ENCODE measurements at places on chromosomes 3 and 15.

- DNase-seq = no peak
Observed at GRCh38 chr15:38658431-38658830, 93.8 kb upstream of the RASGRP1 start.

DNA sequence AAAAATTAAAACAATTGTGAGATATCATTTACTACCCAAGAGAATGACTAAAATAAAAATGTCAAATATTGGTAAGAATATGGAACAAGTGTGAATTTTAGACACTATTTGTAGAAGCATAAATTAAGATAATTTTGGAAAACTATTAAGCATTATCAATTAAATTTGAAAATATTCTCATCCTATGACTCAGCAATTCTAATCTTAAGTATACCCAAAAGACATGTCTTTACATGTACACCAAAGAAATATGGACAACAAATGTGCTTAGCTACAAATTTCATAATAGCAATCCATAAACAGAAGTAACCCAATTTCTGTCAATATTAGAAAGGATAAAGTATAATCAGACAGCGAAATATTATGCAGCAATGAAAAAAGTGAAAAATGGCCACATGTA lies 1032.2 kb upstream of the SEMA6D start:
- DNase-seq = no peak

DNA sequence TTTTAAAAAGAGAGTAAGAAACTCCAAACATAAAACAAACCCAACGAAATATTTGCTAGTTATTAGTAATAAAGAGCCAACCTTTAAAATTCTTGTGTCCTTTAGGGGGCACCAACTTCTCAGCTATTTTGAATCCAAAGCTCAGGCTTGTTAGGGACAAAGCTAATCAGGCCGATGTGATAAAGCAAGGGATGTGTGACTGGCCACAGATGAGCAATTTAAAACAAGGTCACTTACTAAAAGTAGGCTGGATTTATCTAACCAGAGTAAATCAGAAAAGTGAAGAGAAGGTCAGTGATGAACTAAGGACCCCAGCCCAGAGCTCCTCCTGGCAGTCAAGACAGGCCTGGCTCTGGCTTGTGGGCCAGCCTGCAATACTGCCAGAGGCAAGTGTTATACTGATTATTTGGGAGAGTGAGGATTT lies 108.5 kb downstream of the CYP19A1 start:
- no peak for DNase-seq

DNA sequence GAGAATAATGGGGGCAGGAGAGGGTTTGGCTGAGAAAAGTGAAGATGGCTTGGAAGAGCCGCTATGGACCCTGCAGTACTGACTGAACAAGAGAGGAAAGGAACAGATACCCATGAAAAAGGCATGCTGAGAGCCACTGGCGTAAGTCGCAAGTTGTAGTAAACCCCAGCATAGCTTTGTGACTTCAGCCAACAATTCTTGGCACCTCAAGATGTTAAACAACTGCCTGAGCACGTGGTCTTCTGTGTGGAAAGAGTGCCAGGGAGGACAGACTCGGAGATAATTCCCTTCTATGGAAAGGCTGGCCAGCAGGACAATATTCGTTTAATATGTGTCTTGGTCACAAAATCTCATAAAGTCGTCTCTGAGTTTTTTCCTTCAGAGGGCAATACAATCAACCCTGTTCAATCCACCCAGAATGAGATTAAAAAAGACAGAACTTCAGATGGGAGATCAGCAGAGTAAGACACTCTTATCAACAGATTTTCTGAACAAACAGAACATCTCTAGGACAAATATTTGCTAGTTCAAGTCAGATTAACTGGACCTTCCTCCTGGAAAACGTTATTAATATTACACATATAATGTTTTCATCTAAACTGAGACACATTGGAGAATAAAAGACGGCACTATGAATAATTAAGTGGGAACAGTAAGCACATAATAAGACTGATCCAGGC lies 49.2 kb downstream of the NEK10 start:
- DNase-seq = no peak

- DNase-seq = no peak
Observed at GRCh38 chr15:41568350-41569017, 9.5 kb downstream of the TYRO3 start.

GRCh38 chr3:54427941-54428871 lies 305.9 kb downstream of the CACNA2D3 start:
- DNase-seq = peak; percentile 81

GRCh38 chr3:162569314-162569713 lies 1072.7 kb downstream of the OTOL1 start:
- DNase-seq = no peak

DNA sequence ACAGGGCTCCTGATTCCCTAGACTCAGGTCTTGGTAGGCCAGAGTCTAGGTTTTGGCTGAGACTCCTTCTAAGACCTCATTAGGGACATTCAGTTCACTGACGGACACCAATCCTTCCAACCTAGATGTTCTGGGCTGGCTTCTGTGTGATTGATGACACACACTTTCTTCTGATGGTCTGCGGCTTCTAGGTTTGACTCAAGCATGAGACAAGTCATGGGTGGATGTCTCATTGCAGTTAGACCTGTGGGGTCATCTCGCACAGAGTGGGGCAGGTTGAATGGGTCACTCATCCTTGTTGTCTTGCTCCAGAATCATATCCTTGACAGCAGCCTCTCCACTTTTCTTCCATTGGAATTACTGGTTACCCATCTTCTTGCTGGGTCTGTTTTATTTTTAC lies 35.8 kb downstream of the ARNT2 start:
- no peak for DNase-seq

GRCh38 chr3:32481791-32482631 lies 20.6 kb downstream of the CMTM6 start:
- DNase-seq = no peak

GRCh38 chr3:183212565-183212964 lies 40.5 kb upstream of the B3GNT5 start:
- no peak for DNase-seq

DNA sequence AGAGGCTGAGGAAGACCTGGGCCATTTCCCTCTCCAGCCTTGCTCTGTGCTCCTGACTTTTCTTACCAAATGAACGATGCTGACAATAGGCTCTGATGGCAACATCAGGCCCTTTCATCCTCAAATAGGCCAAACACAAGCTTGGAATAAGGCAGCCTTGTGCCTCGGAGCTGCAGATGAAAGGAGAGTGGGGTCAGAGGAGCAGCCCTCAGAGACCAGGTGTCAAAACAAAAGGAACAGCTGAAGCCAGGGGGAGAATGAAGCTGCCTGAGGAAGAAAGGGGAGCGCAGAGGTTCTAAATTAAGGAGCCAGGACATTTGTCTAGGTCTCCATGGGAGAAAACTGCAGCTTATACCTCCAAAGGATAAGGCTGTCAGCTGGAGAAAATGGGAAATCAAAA lies 5.1 kb downstream of the BFSP2 start:
- DNase-seq = no peak

DNA sequence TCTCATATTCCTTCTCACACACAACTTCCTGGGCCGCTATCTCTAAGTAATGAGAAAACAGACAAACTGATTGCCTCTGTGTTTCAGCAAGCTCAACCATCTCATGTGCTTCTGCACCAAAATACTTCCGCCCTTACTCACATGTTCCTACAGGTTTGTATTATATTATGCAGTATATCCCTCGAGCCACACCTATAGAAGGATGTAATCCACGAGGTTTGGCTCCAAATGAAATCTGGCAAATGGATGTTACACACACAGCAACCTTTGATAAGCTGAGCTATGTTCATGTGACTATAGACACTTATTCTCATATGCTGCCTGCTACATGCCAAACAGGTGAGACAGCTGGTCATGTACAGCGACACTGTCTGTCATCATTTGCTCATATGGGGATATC lies 22.6 kb downstream of the CCRL2 start:
- no peak for DNase-seq

DNA sequence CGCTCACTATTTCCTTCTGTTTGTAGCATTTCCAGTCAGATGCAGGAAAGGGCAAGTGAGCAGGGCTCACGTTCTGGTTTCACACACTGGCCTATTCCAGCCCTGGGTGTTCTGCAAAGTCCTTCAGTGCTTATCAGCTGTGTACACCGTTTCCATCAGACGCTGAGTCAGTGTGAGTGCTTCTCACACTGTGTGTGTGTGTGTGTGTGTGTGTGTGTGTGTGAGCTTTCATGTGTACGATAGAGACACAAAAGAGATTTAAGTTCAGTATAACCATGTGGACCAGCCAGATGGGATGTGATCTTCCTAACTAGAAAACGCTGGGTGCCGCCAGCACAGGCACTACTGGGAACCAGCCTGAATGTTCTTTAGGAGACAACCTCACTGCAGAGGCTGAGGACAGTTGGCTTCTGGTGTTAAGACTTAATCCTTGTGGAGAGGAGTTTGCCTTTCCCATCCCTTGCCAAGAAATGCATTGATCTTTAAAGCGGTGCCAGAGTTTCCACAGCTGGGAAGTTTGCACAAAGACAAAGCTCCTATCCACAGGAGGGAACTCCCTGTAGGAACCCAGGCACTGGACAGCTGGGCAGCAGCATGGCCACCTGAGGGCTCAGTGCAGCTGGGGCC lies 3.9 kb upstream of the CHSY1 start:
- DNase-seq = no peak

DNA sequence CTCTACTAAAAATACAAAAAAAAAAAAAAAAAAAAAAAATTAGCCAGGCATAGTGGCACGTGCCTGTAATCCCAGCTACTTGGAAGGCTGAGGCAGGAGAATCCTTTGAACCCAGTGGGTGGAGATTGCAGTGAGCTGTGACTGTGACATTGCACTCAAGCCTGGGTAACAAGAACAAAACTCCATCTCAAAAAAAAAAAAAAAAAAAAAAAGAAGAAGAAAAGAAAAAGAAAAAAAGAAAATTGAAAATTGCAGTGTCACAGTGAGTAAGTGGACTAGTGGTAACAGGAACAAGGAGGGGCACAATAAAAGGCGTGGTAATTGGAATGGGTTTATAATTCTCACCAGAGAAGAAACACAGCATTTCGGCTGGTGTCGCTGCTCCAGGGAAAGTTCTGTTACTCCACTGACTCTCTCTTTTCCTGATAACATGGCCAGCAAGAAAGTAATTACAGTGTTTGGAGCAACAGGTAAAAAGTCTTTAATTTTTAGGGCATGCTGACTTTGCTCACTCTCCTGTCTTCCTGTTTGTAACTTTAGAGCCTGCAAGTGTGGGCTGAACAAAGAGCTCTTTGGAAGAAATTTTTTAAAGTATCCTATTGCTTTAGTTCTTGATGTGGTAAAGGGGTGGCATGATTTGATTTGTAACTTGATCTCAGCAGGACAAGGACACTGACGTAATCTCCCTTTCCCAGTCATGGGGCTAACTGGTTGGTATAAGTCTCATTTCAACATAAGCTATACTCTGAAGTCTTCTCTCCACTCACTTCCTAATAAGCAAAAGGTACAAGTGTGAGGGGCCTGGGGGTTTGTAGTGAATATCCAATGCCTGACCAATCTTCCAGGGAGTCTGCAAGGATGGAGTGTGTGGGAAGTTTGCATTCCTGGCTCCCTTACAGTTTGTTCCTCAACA lies 22.1 kb upstream of the TRA2B start:
- DNase-seq = peak; percentile 17

DNA sequence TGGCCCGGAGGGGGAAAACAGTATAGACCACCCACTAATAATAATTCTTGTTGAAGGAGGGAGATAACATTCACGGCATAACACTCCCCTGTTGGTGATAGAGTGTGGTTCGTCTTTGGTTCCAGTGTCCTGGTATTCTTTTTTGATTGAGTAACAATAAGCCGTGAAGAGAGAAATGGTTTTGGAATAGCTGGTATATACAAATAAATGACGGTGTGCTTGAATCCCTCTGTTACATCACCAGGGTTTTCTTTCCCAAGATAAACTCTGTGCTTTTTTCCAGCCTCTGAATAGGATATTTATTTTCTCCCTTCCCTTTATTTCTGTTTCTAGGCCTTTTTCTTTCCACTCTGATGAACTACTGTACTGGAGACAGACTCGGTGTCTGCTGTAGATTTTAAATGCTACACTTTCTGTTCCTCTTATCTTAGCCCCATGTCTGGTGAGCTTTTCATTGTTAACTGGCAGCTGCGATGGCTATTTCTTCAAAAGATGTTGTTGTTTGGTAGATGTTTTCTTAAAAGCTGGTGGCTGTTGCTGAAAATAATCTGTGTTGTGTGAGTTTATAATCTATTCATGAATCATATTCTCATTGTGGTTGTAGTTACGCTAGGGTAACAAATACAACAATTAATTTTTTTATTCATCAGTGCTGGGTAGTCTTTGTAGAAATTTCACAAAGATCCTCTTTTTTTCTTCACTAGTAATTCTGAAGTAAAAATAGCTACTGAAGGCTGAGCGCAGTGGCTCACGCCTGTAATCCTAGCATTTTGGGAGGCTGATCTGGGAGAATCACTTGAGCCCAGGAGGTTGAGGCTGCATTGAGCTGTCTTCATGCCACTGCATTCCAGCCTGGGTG lies 15.5 kb upstream of the SCAANT1 start:
- DNase-seq = no peak

DNA sequence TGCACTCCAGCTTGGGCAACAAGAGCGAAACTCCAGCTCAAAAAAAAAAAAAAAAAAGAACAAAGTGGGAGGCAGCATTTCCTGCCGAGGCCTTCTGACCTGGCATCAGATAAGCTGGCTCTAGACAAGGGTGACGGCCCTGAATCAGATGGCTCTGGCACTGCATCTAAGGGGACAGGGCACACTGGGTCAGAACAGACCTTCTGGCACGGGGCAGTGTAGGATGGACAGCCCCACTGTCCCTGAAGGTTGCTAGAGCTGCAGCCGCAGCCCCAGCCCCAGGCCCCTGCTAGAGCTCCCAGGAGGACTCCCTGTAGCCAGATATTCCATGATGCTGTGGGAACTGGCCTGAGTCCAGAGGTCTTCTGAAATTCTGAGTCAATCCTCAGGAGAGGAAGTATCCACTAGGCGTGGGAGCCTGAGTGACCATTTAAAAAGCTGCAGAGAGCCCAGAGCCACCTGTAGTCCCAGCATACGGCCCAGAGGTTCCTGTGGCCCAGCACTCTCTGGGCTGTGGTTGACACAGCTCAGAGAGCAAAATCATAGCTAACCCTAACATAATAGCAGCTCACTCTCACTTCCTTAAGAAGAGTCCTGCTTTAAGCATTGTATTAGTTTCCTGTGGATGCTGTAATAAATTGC lies 69.2 kb upstream of the MFGE8 start:
- no peak for DNase-seq

- no peak for DNase-seq
Observed at GRCh38 chr3:4406746-4407568, 60.1 kb downstream of the SUMF1 start.

DNA sequence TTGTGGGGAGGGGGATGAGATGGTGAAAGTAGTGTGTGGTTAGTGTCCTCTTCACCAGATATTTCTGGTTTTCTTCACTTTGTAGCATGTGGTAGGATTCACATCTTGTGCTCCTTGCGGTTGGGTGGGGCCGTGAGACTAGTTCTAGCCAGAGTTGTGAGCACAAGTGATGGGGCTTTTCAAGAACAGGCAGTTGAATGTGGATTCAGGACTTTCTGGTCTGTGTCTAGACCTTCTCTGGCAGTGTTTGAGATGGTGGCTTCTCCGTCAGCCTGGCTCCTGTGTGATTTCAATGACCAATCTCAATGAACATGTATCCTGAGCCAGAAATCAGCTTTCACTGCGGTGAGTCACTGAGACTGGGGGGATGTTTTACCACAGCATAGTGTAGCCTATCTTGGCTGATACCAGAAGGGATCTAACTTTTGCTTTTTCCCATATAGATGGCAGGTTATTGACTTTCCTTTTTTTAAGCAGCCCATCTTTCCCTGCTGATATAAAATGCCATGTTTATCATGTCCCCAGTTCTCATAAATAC lies 82.6 kb downstream of the RPLP1 start:
- peak; percentile 16 for DNase-seq

All from amniotic stem cell (primary cell).